HFFc6 (cell line): ENCODE measurements at places on chromosomes 5 and 9. TPM values are rescaled to one million over a fixed set of nuclear protein-coding genes. Genes with fewer than 3 reads are reported as not detected.

Gene TAF11L13
- not detected in 3 replicates for total RNA-seq

Gene ZNF879
- 2.3 and 2.5 TPM in 2 replicates for total RNA-seq

DNA sequence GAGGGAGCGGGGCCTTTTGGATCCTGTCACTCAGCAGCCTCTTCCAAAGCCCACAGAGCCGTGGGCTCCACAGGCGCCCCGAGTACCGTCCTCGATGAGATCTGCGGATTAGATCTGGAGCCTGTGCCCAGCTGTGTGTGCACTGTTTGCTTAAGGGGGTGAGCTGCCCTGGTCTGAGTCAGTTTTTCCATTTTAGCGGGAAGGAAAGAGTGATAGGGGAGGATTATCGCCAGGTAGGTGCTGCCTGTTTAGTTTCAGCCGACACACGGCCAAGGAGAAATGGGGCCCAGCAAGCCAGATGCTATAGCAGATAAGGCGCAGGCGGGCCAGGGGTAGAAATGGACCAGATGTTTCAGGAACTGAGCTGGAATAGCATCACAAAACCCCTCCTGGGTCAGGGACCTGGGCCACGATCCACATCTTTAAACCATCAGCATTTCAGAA, 18.1 kb downstream of the COL5A1 start:
- peaks cover 12% of the 10 kb centered on the region for H3K27me3 ChIP-seq
- no peak for DNase-seq
- peak overlapping the region; percentile 95 for H3K27ac ChIP-seq
- no peak overlapping the region for H3K4me3 ChIP-seq
- H3K4me1 ChIP-seq: peaks cover 59% of the 10 kb centered on the region
- H3K36me3 ChIP-seq: peaks cover 32% of the 10 kb centered on the region

- no peak overlapping the region for H3K27ac ChIP-seq
- H3K36me3 ChIP-seq: peaks cover 6% of the 10 kb centered on the region; the same call in 1 of the 2 replicates
- DNase-seq: no peak
- no peaks in the 10 kb centered on the region for H3K27me3 ChIP-seq
These were observed 34.7 kb downstream of the PPIC start for GRCh38 chr5:123001808-123002207.

GRCh38 chr5:124736082-124736804, 10.2 kb downstream of the ZNF608 start:
- 0 out of 2 replicates have a peak, but pooled peaks cover 2% of the 10 kb centered on the region for H3K36me3 ChIP-seq
- H3K4me1 ChIP-seq: peaks cover 26% of the 10 kb centered on the region
- peaks cover 33% of the 10 kb centered on the region for H3K27me3 ChIP-seq
- H3K4me3 ChIP-seq: peak overlapping the region; percentile 80
- H3K27ac ChIP-seq: peak overlapping the region; percentile 27

GRCh38 chr9:32954642-32955041, 46.8 kb downstream of the APTX start:
- H3K27ac ChIP-seq: no peak overlapping the region
- peaks cover 20% of the 10 kb centered on the region for H3K4me1 ChIP-seq
- no peaks in the 10 kb centered on the region; the same call in 1 of the 2 replicates for H3K36me3 ChIP-seq
- peak; percentile 34 for DNase-seq
